Testis (tissue), 5 donors: ENCODE measurements at places on chromosomes 16 and 17. TPM values are rescaled to one million over a fixed set of nuclear protein-coding genes. Genes with fewer than 3 reads are reported as not detected.
A peak's percentile ranks its signal among the peaks of the same experiment; 100 is the strongest.

DNA sequence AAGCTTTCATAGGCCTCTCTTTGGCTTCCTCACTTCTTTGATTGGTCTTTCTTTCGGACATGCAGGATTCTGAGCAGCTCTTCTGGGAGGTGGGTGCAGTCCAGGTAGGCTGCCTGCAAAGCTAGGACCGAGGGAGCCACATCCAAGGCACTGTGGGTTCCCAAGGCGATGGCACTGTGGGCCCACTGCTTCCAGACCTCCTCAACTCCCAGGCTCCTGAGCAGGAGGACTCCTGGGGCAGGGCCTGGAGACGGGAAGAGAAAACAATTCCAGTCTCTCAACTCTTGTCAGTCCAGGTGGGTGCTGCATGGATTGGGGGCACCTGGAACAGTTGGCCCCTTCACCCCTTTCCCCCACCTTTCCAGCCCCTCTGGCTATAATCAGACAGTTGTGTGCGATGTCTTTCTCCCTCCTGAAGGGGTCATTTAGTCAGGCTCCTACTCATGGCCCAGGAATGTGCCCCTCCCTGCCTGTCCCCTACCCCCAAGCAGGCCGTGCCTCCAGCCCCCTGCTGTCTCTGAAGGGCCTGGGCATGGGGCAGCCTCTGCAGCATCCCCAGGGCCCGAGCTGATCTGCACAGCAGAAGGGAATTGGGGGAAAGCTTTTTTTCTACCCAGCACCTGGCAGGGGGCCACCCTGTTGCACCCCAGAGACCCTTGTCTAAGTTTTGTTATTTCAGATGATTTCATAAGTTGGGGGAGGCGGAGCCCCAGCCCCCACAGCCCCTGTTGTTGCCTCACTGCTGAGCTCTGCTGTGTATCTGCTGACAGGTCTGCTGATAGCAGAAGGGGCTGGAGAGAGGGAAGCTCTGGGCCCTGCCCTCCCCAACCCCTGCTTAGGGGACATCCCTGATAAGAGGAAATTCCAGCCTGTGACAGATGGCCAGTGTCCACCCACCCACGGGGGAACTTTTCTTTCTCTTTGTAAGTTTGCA lies 330.3 kb downstream of the SEC14L1 start:
- no peak overlapping the region for H3K4me3 ChIP-seq
- H3K4me1 ChIP-seq, result peaks cover 71% of the 10 kb centered on the region
- no peaks in the 10 kb centered on the region for H3K27me3 ChIP-seq
- H3K27ac ChIP-seq, result peak overlapping the region; percentile 51

DNA sequence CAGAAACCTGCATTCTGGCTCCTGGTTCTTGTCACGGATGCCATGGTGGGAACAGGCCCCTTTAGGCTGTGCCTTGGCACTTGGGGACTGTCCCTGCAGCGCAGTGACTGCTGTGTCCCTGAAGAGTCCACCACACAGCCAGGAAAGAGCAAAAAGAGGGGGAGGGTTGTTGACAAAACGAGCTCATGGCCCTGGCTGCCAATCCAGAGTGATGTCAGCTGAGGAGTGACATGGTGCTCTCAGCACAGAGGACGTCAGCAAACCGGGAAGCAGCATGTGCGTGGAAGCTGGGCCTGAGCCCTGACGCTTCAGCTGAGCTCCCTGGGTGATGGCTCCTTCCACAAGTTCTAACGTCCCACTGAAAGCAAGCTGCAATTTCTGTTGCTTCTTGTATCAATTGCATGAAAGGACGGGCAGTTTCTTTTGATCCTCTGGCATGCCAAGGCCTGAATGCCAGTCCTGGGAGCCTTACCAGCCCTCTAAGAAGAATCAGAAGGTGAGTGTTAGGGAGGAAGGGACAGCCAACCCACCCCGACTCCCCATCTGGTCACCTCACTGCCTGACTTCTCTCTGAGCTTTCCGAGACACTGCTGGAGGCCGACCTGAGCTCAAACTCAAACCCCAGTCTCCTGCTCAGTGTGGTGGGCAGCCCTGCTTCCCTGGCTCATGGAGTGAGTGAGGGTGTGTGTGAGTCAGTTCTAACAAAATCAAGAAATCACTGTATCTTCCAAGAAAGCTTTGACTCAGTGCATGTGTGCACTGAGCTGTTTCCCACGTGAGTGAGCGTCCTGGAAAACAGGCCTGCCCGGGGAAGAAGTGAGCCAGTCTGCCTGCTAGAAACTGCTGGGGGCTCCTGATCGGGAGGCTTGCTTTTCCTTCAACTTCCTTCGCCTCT lies 14.7 kb upstream of the WNT3 start:
- H3K36me3 ChIP-seq, result no peaks in the 10 kb centered on the region
- DNase-seq, result peak; percentile 51
- H3K4me1 ChIP-seq, result no peaks in the 10 kb centered on the region
- no peak overlapping the region for H3K27ac ChIP-seq
- no peak overlapping the region for H3K4me3 ChIP-seq
- no peaks in the 10 kb centered on the region for H3K27me3 ChIP-seq

DNA sequence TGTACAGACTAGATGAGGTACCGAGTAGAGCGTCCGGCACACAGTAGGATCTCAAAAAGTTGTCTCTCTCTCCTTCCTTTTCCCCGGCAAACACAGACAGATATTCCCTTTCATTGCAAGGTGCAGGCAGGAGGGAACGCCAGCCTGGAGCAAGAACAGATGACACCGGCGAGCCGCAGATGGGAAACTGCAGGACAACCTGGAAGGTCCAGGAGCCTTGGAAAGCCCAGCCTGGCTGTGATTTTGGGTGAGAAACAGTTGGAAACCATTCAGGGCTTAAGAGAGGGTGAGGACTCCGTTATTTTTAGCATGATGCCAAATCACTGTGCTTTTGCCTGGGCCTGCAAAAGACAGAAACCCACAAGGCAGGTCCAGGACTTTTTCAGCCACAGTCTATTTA lies 7.3 kb downstream of the CDH11 start:
- H3K27me3 ChIP-seq, result no peaks in the 10 kb centered on the region
- no peaks in the 10 kb centered on the region for H3K36me3 ChIP-seq
- H3K4me3 ChIP-seq, result no peak overlapping the region
- no peak overlapping the region for H3K27ac ChIP-seq
- no peak for DNase-seq
- peaks cover 5% of the 10 kb centered on the region for H3K4me1 ChIP-seq

The CES4A gene
- total RNA-seq, result 25.0 TPM

GRCh38 chr16:3234543-3234856 lies 458 bp downstream of the ZNF200 start:
- peak overlapping the region; percentile 96 for H3K27ac ChIP-seq
- H3K4me3 ChIP-seq, result peak overlapping the region; percentile 97
- peaks cover 4% of the 10 kb centered on the region for H3K36me3 ChIP-seq
- DNase-seq, result no peak
- no peaks in the 10 kb centered on the region for H3K27me3 ChIP-seq

DNA sequence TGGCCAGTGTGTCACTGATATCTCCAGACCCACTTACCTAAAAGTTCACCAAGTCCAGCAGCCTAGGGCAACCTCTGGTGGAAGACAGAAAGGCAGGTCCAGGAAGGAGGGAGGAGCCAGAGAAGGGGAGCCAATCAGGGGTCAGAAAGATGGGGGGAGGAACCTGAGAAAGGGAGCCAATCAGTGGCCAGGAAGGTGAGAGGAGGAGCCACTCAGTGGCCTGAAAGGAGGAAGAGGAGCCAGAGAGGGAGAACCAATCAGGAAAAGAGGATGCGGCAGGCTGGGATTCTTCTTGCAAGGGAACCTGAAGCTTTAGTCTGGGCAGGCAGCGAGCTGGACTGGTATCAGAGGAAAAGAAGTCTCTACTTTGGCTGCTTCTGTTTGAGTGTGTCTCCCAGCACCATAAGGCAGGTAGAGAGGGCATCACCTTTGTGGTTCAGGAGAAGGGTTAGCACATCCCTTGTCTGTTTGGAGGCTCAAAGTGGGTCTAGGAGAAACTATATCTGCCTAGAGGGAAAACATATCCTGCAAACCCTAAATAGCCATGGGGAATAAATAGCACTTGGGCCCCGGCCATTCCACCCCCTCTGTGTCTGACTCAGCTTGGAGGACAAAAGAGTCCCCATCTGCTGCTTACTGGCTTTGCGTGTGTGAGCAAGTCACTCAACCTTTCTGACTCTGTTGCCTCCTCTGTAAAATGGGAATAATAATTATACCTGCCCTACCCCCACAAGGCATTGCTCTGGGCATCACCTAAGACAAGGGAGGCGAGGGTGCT lies 43.4 kb upstream of the CRHR1 start:
- H3K4me3 ChIP-seq, result no peak overlapping the region
- no peak overlapping the region for H3K27ac ChIP-seq
- no peaks in the 10 kb centered on the region for H3K36me3 ChIP-seq
- peak; percentile 73 for DNase-seq
- no peaks in the 10 kb centered on the region for H3K27me3 ChIP-seq

GRCh38 chr16:52832771-52833170 lies 219.9 kb downstream of the CHD9NB start:
- no peaks in the 10 kb centered on the region for H3K27me3 ChIP-seq
- no peaks in the 10 kb centered on the region for H3K36me3 ChIP-seq
- no peak overlapping the region for H3K4me3 ChIP-seq
- no peak for DNase-seq
- H3K27ac ChIP-seq, result no peak overlapping the region

GRCh38 chr17:58279736-58280479 lies 827 bp downstream of the MPO start:
- H3K27ac ChIP-seq, result no peak overlapping the region
- no peaks in the 10 kb centered on the region for H3K27me3 ChIP-seq
- H3K36me3 ChIP-seq, result no peaks in the 10 kb centered on the region

The FBXW10 gene
- total RNA-seq, result 7.6 TPM

The SRL gene
- 1.5 TPM for total RNA-seq

- peak; percentile 91 for DNase-seq
- H3K4me1 ChIP-seq, result peaks cover 19% of the 10 kb centered on the region
- peak overlapping the region; percentile 98 for H3K4me3 ChIP-seq
These were observed 1.0 kb downstream of the WSB1 start for GRCh38 chr17:27294689-27295630.

DNA sequence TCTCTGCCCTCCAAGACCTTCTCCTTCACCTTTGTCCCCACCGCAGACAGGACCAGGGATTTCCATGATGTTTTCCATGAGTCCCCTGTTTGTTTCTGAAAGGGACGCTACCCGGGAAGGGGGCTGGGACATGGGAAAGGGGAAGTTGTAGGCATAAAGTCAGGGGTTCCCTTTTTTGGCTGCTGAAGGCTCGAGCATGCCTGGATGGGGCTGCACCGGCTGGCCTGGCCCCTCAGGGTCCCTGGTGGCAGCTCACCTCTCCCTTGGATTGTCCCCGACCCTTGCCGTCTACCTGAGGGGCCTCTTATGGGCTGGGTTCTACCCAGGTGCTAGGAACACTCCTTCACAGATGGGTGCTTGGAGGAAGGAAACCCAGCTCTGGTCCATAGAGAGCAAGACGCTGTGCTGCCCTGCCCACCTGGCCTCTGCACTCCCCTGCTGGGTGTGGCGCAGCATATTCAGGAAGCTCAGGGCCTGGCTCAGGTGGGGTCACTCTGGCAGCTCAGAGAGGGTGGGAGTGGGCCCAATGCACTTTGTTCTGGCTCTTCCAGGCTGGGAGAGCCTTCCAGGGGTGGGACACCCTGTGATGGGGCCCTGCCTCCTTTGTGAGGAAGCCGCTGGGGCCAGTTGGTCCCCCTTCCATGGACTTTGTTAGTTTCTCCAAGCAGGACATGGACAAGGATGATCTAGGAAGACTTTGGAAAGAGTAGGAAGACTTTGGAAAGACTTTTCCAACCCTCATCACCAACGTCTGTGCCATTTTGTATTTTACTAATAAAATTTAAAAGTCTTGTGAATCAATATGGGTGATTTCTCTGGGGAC lies 12.2 kb downstream of the CX3CL1 start:
- no peaks in the 10 kb centered on the region for H3K36me3 ChIP-seq
- H3K27ac ChIP-seq, result peak overlapping the region; percentile 55
- peaks cover 39% of the 10 kb centered on the region for H3K4me1 ChIP-seq
- no peak for DNase-seq

DNA sequence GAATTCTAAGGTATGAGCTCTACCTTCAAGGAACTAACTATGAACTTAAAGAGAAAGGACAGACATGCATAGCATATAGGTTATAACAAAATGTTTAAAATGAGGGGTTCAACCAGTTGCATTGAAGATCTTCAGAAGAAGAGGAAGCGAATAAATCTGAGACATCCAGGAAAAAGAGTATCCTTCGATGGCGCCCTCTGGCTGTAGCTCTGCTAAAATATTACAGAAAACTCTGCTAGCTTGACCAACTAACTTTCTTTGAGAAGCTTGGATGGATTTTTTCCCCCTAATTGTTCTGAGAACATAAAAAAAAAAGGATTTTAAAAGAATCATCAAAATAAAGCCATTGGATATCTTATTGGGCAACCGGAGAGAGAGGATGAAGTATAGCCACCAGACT lies 659.9 kb upstream of the SOX9 start:
- peak; percentile 58 for DNase-seq
- H3K27me3 ChIP-seq, result no peaks in the 10 kb centered on the region
- no peak overlapping the region for H3K4me3 ChIP-seq

DNA sequence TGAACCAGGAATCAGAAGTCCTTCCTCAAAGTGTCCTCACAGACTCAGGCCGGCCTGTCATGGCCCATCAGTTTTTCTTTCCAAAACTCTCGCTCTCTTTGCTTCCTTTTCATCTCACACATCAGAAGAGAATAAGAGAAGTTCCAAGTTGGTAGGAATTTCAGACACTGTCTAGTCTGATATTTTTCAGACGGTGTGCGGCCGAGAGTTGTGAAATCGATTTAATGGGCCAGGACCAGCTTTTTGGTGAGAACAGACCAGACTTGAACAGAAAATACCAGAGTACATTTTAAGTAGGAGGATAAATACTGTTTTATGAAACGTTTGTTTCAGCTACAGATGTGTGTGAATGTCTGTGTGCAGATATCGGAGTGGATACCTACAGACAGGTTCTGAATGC lies 24.8 kb upstream of the RCVRN start:
- H3K4me3 ChIP-seq, result no peak overlapping the region
- no peaks in the 10 kb centered on the region for H3K27me3 ChIP-seq
- no peak overlapping the region for H3K27ac ChIP-seq
- DNase-seq, result no peak
- no peaks in the 10 kb centered on the region for H3K4me1 ChIP-seq
- H3K36me3 ChIP-seq, result no peaks in the 10 kb centered on the region

The ARHGAP23 gene
- total RNA-seq, result 146 TPM

- H3K36me3 ChIP-seq, result no peaks in the 10 kb centered on the region
- H3K27me3 ChIP-seq, result no peaks in the 10 kb centered on the region
- H3K4me3 ChIP-seq, result no peak overlapping the region
These were observed 30.8 kb downstream of the FBXO31 start for GRCh38 chr16:87352818-87353217.

- no peaks in the 10 kb centered on the region for H3K4me1 ChIP-seq
- H3K27me3 ChIP-seq, result no peaks in the 10 kb centered on the region
- DNase-seq, result no peak
These were observed 10.3 kb upstream of the LGALS9 start for GRCh38 chr17:27620721-27621120.

The ZNF263 gene
- total RNA-seq, result 58.3 TPM

The ZBTB4 gene
- total RNA-seq, result 43.4 TPM
